ENCODE measurements at places on chromosomes 2 and 18.

DNA sequence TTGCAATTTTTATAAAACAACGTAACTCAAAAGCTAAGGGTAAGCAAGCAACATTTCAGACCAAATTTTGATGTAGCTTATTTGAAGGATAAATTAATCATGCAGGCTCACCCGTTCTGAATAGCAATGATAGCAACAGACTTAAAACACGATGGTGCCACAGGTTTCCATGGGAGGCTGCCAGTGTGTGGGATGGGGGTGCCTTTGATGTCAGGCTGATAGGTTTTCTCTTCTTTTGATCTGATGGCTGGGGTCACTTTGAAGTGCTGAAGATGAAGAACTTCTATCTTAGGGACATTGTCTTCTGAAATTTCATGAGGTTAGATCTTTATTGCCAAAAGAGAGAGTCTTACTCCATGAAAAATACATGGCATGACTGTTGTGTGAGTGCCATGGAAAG is 206.8 kb downstream of the LPIN1 start:
- DNase-seq = no peak

GRCh38 chr2:224969633-224970260 is 72.5 kb downstream of the DOCK10 start:
- DNase-seq = no peak

- no peak for DNase-seq
Measured at GRCh38 chr18:5895299-5895875, at the start of gene TMEM200C. Gene TMEM200C, minus strand, starts transcription at chr18:5895522. Its CDS starts 3,459 bp downstream, at chr18:5892063.

DNA sequence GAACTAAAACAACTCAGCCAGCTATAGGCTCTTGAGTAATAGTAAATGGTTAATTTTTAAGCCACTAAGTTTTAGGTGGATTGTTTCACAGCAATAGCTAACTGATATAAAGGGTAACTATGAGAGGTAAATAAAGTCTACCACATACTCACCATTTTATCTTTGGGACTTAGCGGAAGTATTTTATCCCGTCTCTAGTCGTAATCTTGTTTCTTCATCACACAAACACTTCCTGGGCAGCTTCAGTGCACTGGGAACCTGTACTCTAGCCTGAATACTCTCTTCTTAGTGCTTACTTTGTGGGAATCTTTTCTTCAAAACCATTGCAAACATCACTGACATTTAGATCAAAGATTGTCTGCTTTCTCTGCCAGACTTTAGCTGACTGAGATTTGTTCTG is 360.5 kb downstream of the EPHA4 start:
- DNase-seq = no peak
